Activated CD4-positive, alpha-beta T cell treated with anti-CD3 and anti-CD28 coated beads for 24 hours (primary cell): ENCODE measurements at places on chromosomes 2 and 18.
A peak's percentile ranks its signal among the peaks of the same experiment; 100 is the strongest.

GRCh38 chr2:121095257-121096080, 189.5 kb downstream of the TFCP2L1 start:
- DNase-seq, result peak; percentile 11

DNA sequence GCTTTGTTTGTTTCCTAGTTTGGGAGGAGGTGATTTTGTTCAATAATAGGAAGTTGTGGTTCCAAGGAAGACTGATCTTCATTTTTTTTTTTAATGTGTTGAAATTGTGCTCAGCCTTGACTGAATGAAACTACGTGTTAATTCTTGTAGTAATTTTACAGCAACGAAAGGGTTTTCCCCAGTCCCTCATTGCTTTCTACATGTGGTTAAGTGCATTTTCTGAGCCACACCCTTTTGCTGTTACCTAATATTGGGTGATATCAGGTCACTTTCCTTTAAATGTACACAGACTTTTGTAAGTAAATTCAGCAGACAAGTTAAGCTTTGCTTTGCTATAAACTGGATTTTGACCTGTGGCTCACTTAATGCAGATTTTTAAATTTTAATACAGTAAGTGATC, 73.6 kb downstream of the OTX1 start:
- DNase-seq, result no peak

DNA sequence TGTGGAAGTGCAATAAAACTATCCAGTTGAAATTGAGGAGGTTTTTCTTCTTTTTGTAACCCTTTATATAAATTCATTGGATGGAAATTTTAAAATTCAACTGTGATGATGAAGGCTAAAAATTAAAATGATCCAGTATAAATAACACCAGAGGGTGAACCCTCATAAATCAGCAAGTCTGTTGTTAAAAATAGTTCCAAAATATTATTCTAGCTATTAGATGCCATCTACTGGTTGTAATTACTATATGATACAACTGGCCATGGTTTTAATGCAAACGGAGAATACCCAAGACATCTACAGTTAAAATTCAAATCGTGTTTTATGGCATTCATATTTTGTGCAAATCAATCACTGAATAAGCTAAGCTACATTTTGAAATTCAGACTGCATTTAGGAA, 53.8 kb downstream of the TMEM200C start:
- no peak for DNase-seq

DNA sequence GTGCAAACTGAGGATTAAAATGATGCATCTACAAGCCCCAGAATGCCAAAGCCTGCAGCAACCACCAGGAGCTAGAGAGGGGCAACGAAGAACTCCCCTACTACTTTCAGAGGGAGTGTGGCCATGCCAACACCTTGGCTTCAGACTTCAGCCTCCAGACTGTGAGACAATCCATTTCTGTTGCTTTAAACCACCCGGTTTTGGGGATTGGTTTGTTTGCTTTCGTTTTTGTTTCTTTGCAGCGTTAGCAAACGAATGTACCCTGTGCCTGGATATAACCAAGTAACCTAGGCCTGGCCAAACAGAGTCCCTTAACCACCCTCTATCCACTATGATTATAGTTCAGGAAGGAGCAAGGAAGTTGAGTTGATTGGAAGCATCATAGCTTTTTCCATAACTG, 171.2 kb upstream of the NCK2 start:
- DNase-seq, result no peak

DNA sequence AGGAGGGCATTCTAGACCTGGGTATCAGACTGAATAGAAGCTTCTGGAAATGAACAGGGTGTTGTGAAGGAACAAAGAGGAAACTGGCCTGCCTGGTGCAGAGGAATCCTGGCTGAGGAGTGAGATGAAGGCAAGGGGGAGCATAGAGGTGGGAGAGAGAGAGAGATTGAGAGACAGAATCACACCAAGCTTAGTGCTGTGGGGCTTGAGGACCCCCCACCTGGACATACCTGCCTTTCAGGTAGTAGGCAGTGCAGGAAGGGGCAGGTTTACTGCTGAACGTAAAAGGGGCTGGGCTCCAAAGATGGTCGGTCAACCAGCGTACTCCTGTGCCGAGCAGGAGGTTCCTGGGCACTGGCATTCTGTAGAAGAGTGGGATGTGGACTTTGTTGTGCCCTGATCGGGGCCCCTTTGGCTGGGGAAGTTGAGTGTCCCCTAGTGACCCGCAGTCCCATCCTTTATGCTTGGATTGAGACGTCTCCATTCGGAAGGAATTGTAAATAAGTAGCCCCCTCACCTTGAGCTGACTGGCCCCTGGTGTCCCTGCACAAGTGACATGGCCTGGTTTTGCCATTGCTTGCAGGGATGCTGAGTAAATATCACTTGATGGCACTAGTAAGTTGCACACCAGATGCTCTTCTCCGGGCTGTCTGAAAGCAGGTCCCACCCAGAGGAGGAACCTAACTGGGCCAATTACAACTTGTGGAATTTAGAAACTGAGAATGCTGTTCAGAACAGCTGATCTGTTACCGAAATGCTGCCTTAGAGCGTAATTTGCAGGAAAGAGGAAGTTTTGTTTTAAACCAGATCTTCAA, 1.4 kb downstream of the UBE2F start:
- peak; percentile 11 for DNase-seq

- DNase-seq, result no peak
Measured at GRCh38 chr2:213806125-213806726, 522.0 kb downstream of the SPAG16 start.

- DNase-seq, result no peak
Measured at GRCh38 chr18:46891742-46892214, 25.5 kb downstream of the PIAS2 start.

DNA sequence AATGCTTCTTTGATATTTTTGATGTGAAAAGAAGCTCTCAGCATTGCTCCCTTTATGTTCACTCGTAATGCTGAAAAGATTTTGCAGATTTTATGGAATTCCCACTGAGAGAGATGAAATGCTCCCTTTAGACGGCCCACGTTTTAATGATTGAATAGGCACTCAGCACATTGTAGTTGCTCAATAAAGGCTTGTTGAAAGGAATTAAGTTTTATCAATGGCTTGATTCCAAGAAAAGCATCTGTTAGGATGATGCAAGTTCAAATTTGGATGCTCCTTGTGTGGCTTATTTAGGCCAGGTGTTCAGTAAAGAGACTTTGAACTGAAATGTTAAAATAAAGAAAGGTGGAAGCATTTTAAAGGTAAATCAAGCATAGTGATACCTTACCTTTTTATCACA, 725.1 kb downstream of the EPHA4 start:
- no peak for DNase-seq

DNA sequence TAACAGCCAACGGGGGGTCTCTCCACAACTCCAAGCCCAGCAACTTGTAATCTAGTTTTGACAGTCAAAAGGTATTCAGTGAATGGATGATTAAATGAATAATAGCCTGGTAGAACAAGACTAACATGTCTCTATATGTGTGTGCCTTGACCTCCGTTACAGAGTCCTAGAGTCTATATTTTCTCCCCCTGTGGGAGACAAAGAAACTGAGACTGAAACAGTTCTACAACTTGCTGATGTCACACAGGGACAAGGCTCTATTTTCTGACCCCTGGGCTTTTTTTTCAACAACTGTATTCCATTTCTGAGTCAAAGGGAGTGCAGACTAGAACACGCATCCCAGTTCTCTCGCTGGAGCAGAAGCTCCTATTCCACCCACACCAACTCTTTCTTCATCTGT, 223.6 kb upstream of the AGAP1 start:
- no peak for DNase-seq

DNA sequence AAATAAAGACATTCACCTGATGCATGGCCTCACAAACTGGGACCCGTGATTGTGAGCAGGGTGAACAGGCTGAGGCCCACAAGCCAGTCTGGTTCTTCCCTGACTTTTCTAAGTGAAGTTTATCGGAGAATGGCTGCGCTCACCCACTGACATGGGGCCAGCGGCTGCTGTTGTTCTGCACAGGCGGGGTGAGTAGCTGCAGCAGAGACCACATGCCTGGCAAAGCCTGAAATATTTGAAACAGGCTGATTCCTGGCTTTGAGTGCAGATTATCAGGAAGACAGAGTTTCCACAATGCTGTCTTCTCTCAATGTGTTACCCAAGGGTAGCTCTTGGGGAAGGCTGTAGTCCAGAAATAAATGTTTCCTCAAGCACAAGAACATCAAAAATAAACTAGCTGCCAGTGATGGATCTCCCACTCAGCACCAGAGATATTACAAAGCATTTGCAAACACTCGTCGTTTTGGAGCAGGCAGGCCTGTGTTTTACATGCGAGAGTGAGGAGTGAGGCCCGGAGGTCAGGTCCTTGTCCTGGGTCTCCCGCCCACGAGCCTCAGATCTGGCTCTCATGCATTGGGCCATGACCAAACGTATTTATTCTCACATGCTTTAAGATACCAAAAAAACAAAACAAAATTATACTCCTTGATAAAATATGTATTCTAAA, 647.1 kb downstream of the GALR1 start:
- no peak for DNase-seq

- DNase-seq, result no peak
Measured at GRCh38 chr2:204971206-204971907, 426.1 kb downstream of the PARD3B start.

- DNase-seq, result no peak
Measured at GRCh38 chr2:97736608-97737330, 23.4 kb downstream of the ZAP70 start.

DNA sequence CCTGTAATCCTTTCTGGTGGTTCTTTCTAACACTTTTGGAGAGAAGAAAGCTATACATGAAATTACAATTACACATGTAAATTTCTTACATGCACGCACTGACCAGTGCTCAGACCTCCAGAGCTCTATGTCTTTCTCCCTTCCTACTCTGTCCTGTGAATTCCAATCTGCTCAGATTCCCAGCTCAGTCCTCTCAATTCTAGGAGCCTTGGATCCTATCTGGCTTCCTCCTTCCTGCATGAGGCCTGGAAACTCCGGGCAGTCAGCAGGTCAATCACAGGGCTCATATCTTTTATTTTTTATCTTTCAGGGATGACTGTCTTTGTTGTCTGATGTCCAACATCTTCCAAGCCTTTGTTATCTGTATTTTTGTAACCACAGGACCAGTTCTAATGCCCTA, 56.0 kb downstream of the NEURL3 start:
- DNase-seq, result no peak

DNA sequence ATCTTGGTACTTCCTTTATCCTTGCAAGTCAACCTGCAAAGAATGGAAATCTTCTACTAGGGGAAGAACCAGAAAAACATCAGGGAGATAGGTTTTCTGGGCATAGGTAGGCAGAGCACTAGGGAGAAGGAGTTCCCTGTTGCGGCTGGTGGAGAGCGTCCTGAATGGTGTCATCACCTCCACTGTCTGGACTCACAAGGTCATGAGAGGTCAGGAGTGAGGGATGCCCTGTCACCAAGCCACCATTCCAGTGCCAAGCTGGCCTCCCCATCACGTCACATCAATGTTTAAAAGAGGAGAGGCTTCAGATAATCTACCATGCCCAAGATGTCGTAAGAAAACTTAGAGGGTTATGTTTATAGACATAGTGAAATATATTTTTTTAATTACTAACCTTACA, 72.1 kb downstream of the BCL2 start:
- no peak for DNase-seq

DNA sequence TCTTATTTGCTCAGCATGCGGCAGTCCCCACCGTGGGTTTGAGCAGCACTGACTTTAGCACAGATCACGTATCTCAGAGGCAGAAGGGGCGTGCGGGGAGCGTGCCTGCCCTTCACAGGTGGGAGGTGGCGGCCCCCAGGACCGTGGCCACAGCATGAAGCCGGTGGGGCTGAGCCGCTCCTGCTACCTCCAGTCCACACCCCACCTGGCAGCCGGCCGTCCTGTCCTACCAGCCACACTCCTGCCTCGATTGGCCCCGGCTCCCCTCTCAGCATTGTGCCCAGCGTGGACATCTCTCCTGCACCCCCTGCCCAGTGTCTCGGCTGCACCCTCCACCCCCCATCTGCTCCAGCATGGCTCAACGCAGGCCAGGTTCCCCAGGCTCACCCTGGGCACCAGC, 73.6 kb downstream of the NFATC1 start:
- DNase-seq, result no peak

GRCh38 chr2:99200076-99200800, 19.3 kb downstream of the MRPL30 start:
- DNase-seq, result no peak

DNA sequence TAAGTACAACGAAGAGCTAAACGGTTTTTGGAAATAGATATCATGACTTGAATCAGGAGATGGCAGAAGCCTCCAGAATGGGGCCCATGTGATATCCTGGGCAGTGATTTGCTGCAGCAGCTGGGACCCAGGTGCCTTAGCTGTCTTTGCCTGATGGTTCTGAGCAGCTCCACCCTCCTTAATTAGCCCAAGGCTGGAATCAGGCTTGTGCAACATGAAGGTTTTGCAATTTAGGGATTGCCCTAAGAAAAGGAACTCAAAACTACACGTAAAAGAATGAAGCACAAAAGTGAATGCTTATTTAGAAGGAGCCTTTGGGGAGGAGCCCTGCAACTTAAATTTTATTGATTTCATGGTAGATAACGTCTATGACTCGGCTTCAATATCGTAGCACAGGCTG, 17.3 kb upstream of the CNDP2 start:
- DNase-seq, result no peak

DNA sequence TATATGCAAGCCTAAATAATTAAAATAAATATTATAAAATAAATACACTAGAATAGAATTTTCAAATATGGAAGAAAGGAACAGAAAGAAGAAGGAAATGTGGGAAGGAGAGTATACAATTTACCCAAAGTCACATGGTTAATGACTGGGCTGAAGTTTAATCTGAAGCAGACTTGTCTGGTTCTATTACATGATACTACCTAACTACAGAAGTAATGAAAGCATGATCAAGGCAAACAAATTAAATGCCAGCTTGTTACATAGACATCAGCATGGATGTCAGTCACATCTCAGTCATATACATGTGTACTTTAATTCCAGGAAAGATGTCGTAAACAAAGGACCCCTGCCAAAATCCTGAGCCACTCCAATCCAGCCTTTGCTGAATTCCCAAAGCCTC, 1060.8 kb downstream of the CNTNAP5 start:
- DNase-seq, result no peak

DNA sequence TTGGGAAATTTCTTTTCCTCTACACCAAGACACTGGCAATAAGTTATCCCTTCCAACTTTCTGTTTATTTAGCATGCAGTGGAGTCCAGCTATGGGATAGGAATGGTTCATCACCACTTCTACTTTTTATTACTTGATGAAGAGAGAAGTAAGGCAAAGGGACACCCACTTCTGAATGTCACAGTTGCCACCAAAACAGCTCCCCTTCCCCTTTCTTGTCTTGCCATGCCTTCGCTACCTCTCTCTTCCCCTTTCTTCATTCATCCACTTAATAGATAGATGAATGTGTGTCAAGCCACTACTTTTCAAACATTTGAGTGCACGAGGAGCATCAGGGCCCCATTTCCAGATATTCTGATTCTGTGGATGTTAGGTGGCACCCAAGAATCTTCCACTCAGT, 59.6 kb downstream of the KCTD18 start:
- no peak for DNase-seq

GRCh38 chr18:79471046-79471445, 75.3 kb downstream of the NFATC1 start:
- no peak for DNase-seq

- no peak for DNase-seq
Measured at GRCh38 chr2:20352230-20352578, 1.6 kb upstream of the PUM2 start.
